ENCODE measurements at places on chromosomes 16 and 17.

- DNase-seq, result no peak
These were observed 618.7 kb downstream of the KCNJ18 start for GRCh38 chr17:22310717-22311686.

DNA sequence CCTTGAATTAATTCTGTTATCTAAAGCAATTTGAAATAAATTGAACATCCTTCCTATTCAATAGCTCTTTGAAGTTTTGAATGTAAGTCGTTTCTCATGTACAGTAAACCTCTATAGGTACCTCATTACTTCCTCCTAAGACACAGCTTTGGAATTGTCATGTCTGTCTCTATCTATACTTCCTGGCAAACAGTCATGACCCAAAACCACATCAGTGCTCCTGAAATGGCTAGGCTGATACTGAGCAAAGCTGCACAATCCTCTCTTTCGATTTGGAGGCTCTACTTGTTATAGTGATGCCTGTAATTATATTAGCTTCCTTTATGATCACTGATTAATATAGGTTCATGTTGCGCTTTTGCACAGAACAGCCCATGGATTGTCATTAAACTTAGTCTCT is 110.1 kb downstream of the ADAMTS18 start:
- no peak for DNase-seq

DNA sequence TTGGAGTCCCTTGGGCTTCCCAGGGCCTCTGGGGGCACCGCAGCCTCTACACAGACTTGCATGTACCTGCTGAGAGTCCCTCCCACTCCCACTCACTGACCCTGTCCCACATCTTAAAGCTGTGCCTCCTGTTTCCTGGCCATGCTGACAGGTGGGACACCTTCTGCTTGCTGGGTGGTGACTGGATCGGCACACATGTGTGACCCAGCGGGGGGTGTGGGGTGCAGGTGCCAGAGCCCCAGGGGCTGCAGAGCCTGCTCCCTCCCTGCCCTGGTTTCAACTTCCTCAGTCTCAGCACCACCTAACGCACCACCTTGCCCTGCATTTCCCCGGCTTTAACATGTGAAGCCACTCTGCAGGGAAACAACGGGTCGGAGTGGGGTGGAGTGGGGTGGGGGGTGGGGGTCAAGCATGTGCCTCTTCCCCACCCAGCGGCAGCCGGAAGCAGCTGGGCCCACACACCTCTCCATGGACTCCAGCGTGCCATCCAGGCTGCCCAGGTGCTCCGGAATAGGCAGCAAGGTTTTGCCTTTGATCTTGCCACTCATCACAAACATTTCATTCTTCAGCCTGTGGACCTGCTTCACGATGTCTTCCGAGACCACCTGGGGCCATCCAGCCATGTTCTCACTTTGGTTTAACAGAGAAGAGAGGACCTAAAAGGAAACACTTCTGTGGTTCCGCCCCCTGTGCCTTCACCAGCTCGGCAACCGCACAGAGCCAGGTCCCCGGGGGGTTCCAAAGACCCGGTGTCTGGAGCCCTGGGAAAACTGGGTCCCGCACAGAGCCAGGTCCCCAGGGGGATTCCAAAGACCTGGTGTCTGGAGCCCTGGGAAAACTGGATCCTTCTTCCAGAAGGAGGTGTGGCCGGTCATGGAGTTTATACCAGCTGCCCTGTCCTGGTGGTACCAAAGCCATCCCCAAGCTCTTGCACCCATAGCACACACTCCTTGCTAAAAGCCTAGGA is 4.7 kb downstream of the DNAH17 start:
- DNase-seq, result no peak

DNA sequence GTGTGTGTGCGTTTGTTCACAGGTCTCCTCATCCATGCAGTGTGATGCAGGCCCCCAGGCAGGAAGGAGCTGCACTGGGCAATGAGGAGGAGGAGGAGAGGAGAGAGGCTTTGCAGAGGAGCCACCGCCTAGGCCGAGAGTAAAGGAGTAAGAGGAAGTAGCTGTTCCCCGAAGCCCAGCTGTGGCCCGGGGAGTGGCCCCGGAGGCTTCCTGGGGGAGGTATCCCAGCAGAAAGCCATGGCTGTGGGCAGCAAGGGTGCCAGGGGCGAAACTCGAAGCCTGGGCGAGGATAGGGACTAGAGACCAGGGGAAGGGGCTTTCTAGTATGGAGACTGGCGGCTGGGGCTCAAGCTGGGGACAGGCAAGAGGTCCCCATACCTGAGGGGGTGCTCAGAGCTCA is 12.2 kb downstream of the C16orf95 start:
- no peak for DNase-seq

DNA sequence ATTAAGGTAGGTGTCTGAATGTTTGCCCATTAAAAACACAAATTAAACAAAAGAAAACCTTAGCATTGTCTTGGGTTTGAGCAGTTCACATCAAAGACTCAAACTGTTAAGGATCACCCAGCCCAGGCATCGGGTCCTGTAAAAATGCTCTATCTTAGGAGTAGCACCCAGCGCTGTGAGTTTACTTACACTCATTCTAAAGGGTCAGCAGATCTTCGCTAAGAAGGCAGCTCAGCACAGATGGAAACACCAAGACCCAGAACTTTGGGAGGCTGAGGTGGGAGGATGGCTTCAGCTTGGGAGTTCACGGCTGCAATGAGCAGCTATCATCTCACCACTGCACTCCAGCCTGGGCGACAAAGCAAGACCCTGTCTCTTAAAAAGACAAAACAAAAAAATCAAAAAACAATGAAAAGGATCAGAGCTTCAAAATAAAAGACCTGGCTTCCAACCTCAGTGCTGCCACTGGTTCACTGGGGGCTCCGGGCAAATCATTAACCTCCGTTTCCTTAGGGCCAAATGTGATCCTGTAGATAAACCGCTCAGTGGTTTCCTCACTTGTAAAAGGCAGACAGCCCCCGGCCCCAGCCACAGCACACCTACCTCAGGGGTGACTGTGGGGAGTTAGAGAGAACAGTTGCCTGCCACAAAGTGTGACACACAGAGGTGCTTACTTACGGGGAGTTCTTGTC is 11.1 kb downstream of the COG1 start:
- DNase-seq, result peak; percentile 10

DNA sequence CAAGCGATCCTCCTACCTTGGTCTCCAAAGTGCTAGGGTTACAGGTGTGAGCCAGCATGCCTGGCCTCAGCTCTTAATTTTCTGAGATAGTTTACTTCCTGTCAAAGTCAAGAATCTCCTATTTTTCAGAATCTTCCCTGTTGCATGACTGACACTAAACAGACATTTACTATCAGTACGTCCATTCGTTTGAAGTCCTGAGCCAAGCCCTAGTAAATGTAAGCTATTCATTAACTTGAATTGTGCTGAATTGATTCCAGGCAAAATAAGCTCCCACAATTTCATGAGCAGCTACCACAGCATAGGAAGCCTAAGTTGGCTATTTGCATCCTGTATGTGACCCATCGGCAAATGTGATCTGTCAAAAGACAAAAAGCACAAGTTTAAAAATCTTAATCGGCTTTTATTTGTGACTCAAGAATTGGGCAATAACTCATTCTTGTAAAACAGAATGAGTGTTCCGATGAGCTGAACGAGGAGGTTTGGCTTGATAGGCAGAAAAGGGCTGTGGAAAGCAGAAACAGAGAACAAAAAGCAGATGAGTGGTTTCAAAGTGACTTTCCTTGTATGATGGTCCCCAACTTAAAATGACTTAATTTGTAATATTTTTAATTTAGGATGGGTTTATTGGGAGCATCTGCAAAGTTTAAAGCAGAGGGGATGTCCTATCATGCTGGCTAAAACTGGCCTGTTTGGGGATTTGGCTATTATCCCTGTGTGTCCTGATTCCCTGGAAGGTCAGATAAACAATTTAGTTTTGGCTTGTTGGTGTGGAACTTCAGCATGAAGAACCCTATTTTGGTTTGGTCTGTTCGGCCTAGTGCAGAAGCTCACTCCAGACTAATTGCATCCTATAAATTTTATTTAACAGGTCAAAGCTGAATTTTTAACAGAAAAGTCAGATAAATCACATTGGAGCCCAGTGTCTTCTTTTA is 14.2 kb downstream of the RNF112 start:
- no peak for DNase-seq

DNA sequence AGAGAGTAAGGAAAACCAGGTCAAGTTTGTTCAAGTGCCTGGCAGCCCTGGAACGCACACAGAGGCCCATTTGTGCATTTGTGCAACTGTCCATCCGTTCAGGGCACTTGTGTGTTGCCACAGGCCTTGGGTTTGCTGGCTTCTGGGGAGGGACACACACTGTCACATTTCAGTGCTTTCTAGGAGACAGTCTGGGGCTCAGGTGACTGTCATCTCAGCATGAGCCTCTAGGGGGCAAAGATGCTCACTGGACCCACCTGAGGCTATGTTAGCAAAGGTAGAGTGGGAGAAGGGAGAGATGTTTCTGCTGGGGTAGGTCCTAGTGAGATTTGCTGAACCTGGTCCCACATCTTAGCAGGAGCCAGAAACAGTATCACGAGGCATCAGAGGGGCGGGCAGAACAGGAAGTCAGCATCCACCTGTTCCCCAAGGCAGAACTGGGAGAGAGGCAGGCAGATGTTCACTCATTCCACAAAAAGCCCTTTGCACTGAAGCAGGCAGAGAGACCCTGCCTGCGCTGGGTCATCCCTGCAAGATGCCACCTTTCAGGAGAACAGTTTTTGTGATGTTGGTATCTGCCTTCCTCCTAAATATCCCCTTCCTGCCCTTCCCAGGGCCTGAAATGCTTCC is 48.5 kb downstream of the RAI1 start:
- no peak for DNase-seq

DNA sequence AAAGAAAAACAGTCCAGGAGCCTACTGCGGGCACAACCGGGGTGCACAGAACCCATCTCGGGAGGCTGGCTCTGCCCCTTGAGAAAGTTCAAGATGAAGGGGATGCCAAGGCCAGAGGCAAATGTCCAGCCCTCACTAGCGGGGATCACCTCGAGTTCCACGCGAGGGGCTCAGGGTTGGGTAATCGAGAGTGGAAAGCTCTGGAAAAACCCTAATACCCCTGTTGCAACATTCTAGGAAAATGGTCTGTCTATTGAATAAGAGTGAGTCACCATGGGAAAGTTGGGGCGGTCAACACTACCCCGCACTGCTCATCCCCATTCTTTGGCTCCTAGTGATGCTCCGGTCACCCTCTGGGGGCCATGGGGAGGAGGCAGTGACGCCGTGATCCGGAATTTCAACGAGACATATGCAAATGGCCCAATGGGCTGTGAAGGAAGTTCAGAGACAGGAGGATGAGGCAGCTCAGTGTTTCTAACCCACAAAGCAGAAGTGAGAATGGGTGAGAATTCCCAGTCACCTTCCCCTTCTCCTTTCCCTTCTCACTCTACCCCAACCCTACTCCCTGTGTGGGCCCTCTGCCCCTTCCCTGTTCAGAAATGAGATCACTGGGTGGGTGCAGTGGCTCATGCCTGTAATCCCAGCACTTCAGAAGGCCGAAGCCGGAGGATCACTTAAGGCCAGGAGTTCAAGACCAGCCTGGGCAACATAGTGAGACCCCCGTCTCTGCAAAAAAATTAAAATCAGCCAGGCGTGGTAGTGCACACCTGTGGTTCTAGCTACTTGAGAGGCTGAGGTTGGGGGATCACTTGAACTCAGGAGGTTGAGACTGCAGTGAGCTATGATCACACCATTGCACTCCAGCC is 22.4 kb downstream of the SOCS3 start:
- no peak for DNase-seq

DNA sequence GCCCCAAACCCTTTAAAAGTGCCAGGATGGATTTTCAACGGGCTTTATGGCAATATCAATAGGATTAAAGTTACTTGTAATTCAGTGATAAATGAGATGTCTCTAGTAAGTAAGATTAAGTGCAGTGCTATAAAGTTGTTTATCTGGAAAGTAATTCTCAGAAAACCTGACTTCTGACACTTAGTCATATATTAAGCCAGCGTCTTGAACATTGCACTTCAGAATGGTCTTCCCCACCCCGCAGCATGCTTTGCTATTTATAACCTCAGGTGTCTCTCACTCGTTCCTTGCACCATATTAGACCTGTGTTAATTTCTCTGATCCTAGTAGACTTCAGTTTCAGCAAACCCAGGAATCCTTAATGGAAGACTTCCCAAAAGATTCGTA is 2.1 kb upstream of the MAF start:
- no peak for DNase-seq

DNA sequence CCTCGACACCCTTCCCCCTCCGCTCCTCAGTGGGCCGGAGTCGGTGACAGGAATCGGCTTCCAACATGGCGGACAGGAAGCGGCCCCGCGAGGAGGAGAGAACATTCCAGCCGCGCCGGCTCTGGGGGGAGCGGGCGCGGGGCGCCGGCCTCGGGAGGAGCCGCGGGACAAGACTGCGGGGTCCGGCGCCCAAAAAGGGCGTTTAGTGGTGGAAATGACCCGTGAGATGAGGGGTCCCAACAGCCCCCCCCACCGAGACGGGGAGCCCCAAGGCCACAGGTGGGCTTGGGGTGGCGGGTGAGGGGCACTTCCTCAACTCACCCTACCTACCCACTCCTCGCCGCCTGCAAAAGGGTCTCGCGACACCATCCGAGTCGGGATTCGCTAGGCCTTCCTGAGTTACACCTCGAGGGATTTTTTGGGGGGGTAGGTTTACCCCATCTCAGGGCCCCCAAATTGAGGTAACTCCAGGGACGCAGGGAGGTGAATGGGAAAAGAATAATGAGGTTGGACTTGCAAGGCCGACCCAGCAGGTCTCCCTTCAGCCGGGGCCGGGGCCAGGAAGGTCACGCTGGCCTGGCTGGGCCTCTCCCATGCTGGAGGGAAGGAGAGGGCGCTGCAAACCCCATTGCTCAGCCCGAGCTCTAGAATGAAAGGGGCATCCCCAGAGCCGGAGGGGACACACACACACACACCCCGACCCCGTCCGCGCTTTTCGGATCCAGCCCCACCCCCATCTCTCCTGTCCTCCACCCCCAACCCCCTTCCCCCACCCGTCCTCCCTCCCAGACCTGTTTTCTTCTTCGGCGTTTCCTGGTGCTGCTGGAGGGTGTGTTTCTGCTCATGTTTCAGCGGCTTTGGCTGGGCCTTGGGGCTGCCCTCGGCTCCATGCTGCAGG is 707 bp downstream of the NUFIP2 start:
- DNase-seq, result peak; percentile 43

DNA sequence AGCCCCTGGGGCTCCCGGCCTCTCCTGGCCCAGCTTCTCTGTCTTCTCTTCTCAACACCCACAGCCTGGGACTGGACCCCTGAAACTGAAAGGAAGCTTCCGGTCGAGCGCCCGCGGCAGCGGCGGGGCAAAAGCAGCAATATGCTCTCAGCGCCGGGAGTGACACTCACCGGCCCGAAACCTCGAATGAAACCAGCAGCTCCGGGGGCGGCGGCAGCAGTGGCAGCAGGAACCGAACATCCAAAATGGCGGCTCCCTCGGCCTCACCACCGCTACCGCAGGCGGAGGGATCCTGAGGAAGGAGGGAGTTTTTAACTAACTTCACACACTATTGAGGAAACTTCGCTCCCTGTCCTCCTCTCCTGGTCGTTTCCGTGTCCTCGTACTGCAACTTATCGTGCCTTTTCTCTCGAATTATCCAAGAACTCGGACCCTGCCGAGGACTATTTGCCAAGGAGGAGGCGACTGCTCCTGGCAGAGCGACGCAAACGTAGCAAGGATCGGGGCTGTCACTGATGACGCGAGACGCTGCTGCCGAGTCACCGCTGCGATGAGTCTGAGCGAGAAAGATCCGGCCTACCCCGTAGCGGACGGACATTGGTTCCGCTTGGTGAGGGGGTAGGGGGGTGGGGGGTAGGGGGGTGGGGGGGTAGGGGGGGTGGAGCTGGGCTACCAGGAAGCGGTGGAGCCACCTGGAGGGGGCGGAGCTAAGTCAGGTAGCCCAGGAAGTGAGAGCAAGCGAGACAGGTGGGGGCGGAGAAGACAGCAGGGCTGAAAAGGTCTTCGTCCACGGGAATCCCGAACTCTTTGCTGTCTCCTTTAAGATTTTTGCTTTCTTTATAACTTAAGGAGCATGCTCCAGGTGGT is at the start of gene AP1G1:
TSS of gene AP1G1 (minus strand) at position 242 of the 867 bp plus-strand sequence. CDS start 19,355 bp downstream, outside the sequence.
- peak; percentile 94 for DNase-seq
